ENCODE measurements at places on chromosomes 2 and 18. TPM values are rescaled to one million over a fixed set of nuclear protein-coding genes. Genes with fewer than 3 reads are reported as not detected.

The GALNT3 gene
- total RNA-seq, result 7.9 TPM

The C1QL2 gene
- not detected for total RNA-seq

The RAB12 gene
- 53.6 TPM for total RNA-seq

The BOLL gene
- total RNA-seq, result not detected

DNA sequence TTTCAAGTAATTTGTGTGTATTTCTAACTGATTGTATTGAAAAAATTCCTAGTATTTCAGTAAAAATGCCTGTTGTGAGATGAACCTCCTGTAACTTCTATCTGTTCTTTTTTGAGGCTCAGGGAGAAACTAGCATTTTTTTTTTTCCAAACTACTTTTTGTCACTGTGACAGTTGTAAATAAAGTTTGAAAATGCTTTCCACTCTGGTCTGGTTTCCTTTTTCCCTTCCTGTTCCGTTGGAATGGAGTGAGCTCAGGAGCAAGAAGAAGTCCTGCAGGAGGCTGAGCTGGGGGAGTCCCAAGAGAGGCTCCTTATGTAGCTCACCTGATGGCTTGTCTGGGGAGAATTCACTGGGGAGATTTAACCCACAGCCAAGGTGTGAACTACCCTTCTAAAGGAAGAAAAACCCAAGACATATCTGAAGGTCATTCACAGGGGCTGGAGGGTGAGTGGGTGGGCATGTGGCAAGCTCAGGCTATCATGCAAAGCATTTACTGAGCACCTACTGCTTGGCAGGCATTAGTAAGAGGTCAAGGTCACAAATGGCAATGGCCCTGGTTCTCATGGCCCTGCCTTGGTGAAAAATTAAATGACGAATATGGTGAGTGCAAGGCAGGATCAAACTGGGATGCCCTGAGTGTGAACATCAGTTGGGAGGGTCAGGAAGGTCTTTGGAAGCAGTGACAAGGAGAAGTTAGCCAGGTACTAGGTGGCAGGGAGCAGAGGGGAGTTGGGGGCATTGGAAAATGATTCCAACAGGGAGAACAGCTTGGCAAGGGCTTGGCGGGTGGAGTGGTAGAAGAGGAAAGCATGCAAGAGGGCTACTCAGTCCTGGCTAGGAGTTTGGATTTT lies 28.7 kb downstream of the LBH start:
- H3K36me3 ChIP-seq, result no peaks in the 10 kb centered on the region
- no peak overlapping the region for H3K27ac ChIP-seq
- no peaks in the 10 kb centered on the region for H3K4me1 ChIP-seq

DNA sequence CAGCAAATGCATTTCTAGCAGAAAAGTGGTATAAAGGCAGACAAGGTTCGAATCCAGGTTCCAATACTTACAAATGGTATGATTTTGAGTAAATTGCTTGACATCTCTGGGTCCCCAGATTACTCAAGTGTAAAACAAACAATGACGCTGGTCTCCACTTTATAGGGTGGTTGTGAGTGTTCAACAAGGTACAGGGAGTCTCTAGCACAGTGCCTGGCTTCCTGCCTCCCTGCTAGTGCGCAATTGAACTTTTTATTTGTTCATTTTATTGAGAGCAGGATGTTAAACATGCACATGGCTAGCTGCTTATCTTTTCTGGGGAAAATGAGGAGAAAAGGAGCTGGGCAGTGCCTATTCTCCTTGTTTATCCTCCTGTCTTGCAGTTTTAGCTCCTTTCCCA lies 74.9 kb upstream of the MYL1 start:
- H3K36me3 ChIP-seq, result no peaks in the 10 kb centered on the region
- no peak overlapping the region for H3K27ac ChIP-seq
- H3K27me3 ChIP-seq, result no peaks in the 10 kb centered on the region
- no peak for DNase-seq

All from tibial nerve (tissue), 4 donors.